Caco-2 (cell line): ENCODE measurements at places on chromosomes 1 and 21. TPM values are rescaled to one million over a fixed set of nuclear protein-coding genes. Genes with fewer than 3 reads are reported as not detected.

- no peaks in the 10 kb centered on the region for H3K4me1 ChIP-seq
- H3K36me3 ChIP-seq, result no peaks in the 10 kb centered on the region
- no peak for DNase-seq
- H3K27me3 ChIP-seq, result no peaks in the 10 kb centered on the region
Measured at GRCh38 chr1:5297886-5298239, 643.5 kb downstream of the AJAP1 start.

DNAJC6 gene
- 4.0 and 6.2 TPM in 2 replicates for total RNA-seq

- no peaks in the 10 kb centered on the region for H3K4me1 ChIP-seq
- no peaks in the 10 kb centered on the region for H3K36me3 ChIP-seq
- no peak overlapping the region for H3K4me3 ChIP-seq
- DNase-seq, result no peak
Measured at GRCh38 chr1:125119024-125119441, 3934.3 kb downstream of the SRGAP2C start.

TTC24 gene
- not detected in 2 replicates for total RNA-seq

GRCh38 chr1:32868806-32869455, 1.8 kb downstream of the FNDC5 start:
- no peak overlapping the region for H3K27ac ChIP-seq
- no peaks in the 10 kb centered on the region for H3K4me1 ChIP-seq
- no peaks in the 10 kb centered on the region; the same call in 1 of the 2 replicates for H3K27me3 ChIP-seq
- H3K36me3 ChIP-seq, result no peaks in the 10 kb centered on the region
- no peak for DNase-seq
- no peak overlapping the region for H3K4me3 ChIP-seq

ILDR2 gene
- total RNA-seq, result 0.98 and 1.2 TPM in 2 replicates

ACKR1 gene
- total RNA-seq, result not detected in 2 replicates

GJB4 gene
- total RNA-seq, result not detected in 2 replicates

GRCh38 chr1:64881281-64881680, 85.1 kb downstream of the JAK1 start:
- no peak overlapping the region for H3K4me3 ChIP-seq
- DNase-seq, result no peak
- H3K27me3 ChIP-seq, result no peaks in the 10 kb centered on the region
- no peak overlapping the region for H3K27ac ChIP-seq

DNA sequence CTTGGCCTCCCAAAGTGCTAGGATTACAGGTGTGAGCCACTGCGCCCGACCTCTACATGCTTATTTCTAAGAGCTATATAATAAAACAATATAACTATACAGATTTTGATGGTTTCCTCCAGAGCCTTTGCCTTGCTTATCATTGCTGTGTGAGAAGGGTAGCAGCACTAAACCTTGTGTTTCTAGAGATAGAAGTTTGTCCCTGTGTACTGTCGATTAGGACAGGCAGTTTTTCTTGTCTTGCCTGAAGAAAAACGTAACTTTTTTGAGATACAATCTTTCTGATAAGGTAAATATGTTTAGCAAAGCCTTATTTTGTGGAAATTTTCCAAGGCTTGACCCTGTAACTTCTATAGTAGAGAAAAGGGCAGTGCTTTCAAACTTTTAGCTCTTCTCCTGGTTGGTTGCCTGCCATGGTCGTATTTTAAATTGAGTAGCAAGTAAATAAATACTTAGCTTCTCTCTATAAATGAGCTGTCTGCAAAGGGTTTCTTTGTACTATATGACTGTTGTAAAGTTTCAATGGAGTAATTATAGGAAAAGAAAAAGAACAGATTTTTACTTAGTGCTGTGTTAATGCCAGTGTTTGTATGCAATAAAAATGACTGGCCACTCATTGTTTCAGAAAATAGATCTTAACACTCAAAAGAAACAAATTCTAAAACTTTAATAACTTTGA, 86.4 kb upstream of the CACYBP start:
- H3K27ac ChIP-seq, result no peak overlapping the region
- DNase-seq, result no peak
- H3K27me3 ChIP-seq, result no peaks in the 10 kb centered on the region
- no peak overlapping the region for H3K4me3 ChIP-seq
- no peaks in the 10 kb centered on the region for H3K4me1 ChIP-seq

GRCh38 chr1:53899206-53899628, 5.2 kb downstream of the DIO1 start:
- H3K36me3 ChIP-seq, result no peaks in the 10 kb centered on the region
- no peak overlapping the region for H3K4me3 ChIP-seq
- no peaks in the 10 kb centered on the region for H3K27me3 ChIP-seq

KRTAP22-1 gene
- total RNA-seq, result not detected in 2 replicates

- no peak for DNase-seq
- H3K36me3 ChIP-seq, result no peaks in the 10 kb centered on the region
- H3K27me3 ChIP-seq, result no peaks in the 10 kb centered on the region
- no peak overlapping the region for H3K4me3 ChIP-seq
- H3K4me1 ChIP-seq, result peaks cover 9% of the 10 kb centered on the region; the same call in 1 of the 2 replicates
- no peak overlapping the region for H3K27ac ChIP-seq
Measured at GRCh38 chr1:164733070-164733469, 174.1 kb downstream of the PBX1 start.

DNA sequence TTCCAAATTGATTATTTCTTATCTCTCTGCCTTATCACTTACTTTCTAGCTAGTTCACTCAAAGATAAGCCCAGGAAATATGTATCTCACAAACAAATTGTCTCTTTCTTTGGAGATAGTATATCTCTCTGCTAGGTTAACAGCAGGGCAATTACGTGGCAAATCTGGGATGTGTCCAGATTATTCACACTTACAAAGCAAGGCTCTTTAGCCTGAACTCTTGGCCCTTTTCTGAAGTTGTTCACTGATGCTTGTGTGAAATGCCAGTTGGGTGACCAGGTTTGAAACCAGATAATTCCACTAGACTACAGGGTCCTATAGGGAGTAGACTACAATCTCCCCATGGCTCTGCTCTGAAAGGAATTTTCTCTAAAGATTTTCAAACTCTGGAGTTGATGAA, 30.8 kb upstream of the FAM78B start:
- H3K36me3 ChIP-seq, result no peaks in the 10 kb centered on the region
- H3K4me1 ChIP-seq, result no peaks in the 10 kb centered on the region; the same call in 1 of the 2 replicates
- H3K27me3 ChIP-seq, result no peaks in the 10 kb centered on the region
- no peak overlapping the region for H3K27ac ChIP-seq

- peaks cover 8% of the 10 kb centered on the region for H3K4me1 ChIP-seq
- H3K27me3 ChIP-seq, result no peaks in the 10 kb centered on the region
- peak overlapping the region; percentile 51 for H3K4me3 ChIP-seq
Measured at GRCh38 chr21:36320421-36321324, 676 bp downstream of the MORC3 start.

- H3K27ac ChIP-seq, result no peak overlapping the region
- peak; percentile 48 for DNase-seq
- no peaks in the 10 kb centered on the region for H3K36me3 ChIP-seq
- peak overlapping the region; percentile 41 for H3K4me3 ChIP-seq
- no peaks in the 10 kb centered on the region for H3K27me3 ChIP-seq
Measured at GRCh38 chr1:65310078-65310587, 790 bp downstream of the DNAJC6 start.

DNA sequence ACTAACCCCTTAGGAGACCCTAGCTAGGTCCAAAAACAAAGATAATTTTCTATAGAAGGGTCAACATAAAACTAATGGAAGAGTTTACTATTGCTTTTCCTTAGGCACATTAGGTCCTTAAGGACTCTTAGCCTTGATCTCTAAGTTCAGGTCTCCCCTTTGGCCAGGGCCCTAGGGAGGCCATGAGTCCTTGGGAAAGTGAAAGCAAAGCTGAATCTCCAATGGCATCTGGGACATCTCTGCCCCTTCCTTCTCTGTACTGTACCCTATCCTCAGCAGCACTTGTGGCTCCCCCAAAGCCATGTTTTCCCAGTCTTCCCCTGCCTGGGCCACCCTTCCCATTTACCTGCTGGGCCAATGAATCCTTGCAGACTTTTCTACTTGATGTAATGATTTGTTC, 14.3 kb downstream of the IER5 start:
- no peak overlapping the region for H3K4me3 ChIP-seq
- no peaks in the 10 kb centered on the region for H3K36me3 ChIP-seq
- peaks cover 53% of the 10 kb centered on the region for H3K4me1 ChIP-seq

DEPDC1 gene
- 19.9 and 20.3 TPM in 2 replicates for total RNA-seq

SYT6 gene
- total RNA-seq, result 0.32 and 0.60 TPM in 2 replicates

RAB7B gene
- not detected in 2 replicates for total RNA-seq

OLIG1 gene
- not detected in 2 replicates for total RNA-seq

CIART gene
- total RNA-seq, result 2.6 and 3.2 TPM in 2 replicates

GRCh38 chr1:24349891-24350290, 30.7 kb downstream of the GRHL3 start:
- no peak overlapping the region for H3K4me3 ChIP-seq
- DNase-seq, result no peak
- H3K27me3 ChIP-seq, result no peaks in the 10 kb centered on the region
- no peak overlapping the region for H3K27ac ChIP-seq
- no peaks in the 10 kb centered on the region for H3K36me3 ChIP-seq

DNA sequence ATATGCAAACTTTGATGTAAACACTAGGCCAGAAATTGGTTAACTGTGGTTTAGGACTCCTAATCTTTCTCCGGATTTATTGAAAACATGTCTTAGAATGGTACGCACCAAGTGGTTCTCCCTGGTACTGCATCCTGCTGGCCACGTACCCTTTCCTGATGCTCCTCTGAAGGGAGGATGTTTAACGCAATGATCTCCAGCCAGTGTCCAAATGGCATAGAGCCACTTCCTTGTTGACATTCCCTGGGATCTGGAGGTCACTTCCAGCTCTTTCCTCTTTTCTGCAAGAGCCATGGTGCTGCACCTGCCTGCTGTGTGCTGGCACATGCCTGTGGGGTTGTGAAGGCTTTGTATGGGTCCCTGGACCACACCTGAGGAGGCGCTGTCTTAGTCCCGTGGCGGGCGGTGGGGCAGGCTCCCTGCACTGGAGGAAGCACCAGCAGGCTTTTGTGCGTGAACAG, 53.9 kb downstream of the GALNT2 start:
- H3K36me3 ChIP-seq, result no peaks in the 10 kb centered on the region; the same call in 1 of the 2 replicates
- no peaks in the 10 kb centered on the region for H3K27me3 ChIP-seq
- H3K4me1 ChIP-seq, result peaks cover 8% of the 10 kb centered on the region
- peak overlapping the region; percentile 34 for H3K27ac ChIP-seq
- no peak for DNase-seq

ADAM15 gene
- 44.0 and 48.2 TPM in 2 replicates for total RNA-seq

GRCh38 chr21:15753741-15754140, 24.0 kb downstream of the USP25 start:
- peak overlapping the region; percentile 20 for H3K27ac ChIP-seq
- no peak for DNase-seq
- H3K4me3 ChIP-seq, result no peak overlapping the region
- H3K27me3 ChIP-seq, result no peaks in the 10 kb centered on the region
- H3K4me1 ChIP-seq, result peaks cover 21% of the 10 kb centered on the region

DNA sequence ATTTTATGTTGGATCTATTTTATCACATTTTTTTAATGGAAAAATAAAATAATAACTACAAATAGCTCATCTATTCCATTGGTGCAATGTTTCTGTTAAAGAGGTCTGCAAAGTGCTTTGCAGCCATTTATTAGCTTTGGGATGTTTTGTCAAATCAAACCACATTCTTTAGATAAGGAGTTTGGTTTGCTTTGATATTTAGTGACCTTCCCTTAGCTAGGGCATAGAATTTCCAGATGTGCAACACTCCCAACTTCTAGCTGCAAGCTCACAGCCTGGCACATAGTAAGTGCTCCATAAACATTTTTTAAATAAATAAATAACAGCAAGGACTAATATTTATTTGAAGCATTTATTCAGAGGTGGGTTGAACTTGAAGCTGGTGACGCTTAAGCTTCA, 80.4 kb upstream of the ARHGAP29 start:
- no peaks in the 10 kb centered on the region for H3K36me3 ChIP-seq
- H3K27ac ChIP-seq, result peak overlapping the region; percentile 90
- H3K4me1 ChIP-seq, result peaks cover 83% of the 10 kb centered on the region
- DNase-seq, result no peak
- H3K27me3 ChIP-seq, result no peaks in the 10 kb centered on the region
- no peak overlapping the region for H3K4me3 ChIP-seq

GRCh38 chr1:115620453-115620852, 21.3 kb upstream of the VANGL1 start:
- H3K27ac ChIP-seq, result no peak overlapping the region
- no peak overlapping the region for H3K4me3 ChIP-seq
- no peaks in the 10 kb centered on the region for H3K4me1 ChIP-seq
- H3K27me3 ChIP-seq, result no peaks in the 10 kb centered on the region

DNA sequence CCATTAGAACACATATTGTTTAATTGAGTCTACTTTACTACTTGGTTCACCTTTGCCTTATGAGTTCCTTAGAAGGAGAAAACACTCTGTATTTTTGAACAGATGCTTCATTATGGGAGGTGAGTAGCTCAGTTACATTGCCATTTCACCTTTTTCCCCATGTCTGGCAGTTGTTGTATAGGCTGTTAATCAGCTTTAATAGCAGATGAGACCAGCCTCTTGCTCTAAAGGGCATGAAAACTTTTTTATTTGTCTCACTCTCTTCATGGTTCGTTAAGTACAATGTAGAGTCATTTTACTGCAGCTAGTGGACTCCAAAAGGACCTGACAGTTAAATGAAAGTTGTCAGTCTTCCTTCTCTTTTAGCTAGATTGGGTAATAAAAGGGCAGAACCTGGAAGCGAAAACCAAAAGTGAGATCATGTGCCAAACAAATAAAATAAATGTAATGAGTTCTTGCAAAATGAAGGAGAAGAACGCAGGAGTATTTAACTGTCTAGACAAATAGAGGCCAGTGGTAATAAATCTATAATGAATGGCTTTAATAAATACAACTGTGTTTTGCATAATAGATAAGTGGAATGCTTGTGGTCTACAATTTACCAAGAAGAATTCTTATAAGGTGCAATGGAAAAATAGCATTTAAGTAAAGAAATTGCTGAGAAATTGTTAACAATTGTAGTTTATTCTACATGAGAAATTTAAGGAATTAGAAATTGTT, 180.0 kb upstream of the NEGR1 start:
- no peaks in the 10 kb centered on the region for H3K4me1 ChIP-seq
- no peaks in the 10 kb centered on the region for H3K27me3 ChIP-seq
- H3K4me3 ChIP-seq, result no peak overlapping the region
